GM12865 (cell line): ENCODE measurements at places on chromosomes 4 and X.

DNA sequence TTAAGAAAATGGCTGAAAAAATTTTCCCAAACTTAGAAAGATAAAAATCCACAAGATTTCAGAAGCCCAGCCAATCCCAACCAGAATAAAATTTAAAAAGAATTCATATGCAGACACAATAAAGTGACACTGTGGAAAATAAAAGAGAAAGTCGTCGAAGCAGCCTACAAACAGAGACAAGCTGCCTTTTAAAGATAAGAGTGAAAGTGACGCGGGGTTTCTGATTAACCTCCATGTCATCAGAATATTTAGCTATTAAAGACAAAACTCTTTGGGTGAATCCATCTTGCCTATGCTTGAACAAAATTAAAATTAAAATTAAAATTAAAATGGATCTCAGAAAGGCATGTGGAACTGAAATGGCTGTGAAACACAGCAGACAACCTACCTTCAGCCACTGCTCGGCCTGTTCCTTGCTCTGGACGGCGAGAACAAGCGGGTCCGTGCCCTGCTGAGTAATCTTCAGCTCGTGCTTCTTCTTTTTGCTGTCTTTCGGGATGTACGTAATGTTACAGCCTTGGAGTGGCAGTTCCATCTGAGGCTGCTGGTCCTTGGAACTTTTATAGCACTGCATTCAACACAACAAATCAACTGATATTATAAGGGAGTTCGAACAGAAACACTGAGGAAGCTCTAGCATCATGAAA, 101.4 kb downstream of the AFAP1 start:
- DNase-seq, result no peak

DNA sequence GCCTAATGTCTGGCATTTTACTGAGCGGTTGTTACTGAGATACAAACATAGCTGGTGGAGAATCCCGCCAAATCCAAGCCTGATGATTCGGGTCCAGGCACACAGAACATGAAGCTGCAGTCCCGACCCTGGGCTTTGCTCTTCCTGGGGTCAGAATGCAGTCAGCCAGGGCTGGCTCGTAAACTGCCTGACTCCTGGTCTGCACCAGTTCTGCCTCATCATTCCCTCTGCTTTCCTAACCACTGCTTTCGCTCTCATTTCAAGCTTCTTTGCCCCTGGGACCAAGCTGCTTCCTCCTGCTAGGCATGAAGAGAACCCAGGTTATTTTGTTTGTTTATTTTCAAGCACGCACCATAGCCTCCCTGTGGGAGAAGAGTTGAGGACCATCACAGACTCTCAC, 39.3 kb downstream of the GATB start:
- no peak for DNase-seq

DNA sequence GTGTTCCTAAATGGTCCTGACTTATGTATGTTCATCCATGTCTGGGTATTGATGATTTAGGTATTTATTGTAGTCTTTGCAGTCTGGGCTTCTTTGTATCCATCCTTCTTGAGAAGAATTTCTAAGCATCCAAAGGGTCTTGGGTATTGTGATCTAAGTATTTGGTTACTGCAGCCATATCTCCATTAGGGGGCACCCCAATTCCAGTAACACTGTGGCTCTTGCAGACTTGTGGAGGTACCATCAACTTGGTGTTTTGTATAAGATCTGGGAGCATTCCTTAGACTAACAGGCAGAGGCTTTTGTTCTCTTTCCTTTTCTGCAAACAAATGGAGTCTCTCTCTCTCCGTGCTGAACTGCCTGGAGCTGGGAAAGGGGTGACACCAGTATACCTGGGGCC, 113.7 kb upstream of the NEXMIF start:
- DNase-seq, result peak; percentile 34

GRCh38 chr4:150117094-150117493, 38.8 kb downstream of the DCLK2 start:
- DNase-seq, result no peak
